Right renal cortex interstitium (tissue), 3 donors: ENCODE measurements at places on chromosomes 16 and 17. TPM values are rescaled to one million over a fixed set of nuclear protein-coding genes. Genes with fewer than 3 reads are reported as not detected.

RHBDF2 gene
- polyA plus RNA-seq = 5.6 TPM

DNA sequence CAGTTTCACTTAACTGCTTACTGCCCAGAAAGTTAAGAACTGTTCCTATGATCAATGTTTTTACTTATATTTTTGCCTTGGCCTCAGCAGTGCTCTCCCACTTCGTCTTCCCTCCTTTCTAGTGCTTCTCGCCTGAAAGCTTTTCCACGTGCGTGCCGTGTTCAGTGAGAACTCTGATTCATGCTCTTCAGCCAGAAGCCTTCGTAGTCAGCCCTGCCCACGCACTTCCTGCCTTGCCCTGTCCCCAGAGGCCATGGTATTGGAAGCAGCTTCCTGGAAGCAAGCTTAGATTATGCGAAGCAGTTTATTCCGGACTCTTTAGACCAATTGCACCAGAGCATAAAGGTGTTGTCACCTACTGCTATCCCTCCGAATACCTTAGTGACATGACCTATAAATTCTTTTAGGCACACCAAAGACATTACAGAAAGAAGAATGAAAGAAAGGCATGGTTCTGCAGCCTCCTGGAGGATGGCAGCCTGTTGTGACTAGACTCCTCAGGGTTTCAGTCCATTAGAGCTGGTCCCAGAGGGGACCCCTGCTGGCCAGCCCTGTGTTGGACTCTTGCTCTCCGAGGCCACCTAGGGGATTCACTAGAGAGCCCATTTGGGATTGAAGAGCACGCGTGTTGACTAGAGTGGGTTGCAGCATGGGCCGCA is 105.2 kb downstream of the RPTOR start:
- DNase-seq = no peak

PSMB3 gene
- 136 TPM for polyA plus RNA-seq

DNA sequence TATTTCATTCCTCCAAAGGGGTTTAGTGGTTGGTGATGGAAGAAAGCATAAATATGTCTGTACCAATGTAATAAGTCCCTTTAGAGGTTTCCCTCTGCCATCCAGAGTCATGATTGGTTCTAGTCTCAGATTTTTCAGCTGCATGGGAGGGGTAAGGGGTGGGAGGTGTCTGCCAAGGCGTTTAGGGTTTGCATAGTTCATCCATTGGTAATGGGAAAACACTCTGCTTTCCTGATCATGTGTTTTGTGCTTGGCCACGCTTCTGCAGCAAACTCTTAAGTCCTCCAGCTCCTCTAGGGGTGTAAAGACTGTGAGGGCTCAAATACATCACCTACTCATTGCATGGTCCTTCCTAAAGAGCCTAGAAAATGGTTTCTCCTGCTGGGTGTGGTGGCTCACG is 29.8 kb downstream of the LIG3 start:
- no peak for DNase-seq

BRIP1 gene
- 10.4 TPM for polyA plus RNA-seq

GRCh38 chr16:78896280-78896679 is 704.3 kb downstream of the MAF start:
- DNase-seq = no peak

- DNase-seq = no peak
These were observed 105.4 kb downstream of the ZNF423 start for GRCh38 chr16:49750341-49751000.

- no peak for DNase-seq
These were observed 2.2 kb upstream of the FZD2 start for GRCh38 chr17:44555099-44555498.

DNA sequence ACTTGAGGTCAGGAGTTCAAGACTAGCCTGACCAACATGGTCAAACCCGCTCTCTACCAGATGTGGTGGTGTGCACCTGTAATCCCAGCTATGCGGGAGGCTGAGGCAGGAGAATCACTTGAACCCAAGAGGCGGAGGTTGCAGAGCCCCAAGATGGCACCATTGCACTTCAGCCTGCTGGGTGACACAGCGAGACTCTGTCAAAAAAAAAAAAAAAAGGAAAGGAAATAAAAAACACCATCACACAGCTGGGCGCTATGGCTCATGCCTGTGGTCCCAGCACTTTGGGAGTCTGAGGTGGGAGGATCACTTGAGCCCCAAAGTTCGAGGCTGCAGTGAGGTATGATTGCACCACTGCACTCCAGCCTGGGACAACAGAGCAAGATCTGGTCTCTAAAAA is 13.3 kb upstream of the SBK1 start:
- DNase-seq = no peak

DNA sequence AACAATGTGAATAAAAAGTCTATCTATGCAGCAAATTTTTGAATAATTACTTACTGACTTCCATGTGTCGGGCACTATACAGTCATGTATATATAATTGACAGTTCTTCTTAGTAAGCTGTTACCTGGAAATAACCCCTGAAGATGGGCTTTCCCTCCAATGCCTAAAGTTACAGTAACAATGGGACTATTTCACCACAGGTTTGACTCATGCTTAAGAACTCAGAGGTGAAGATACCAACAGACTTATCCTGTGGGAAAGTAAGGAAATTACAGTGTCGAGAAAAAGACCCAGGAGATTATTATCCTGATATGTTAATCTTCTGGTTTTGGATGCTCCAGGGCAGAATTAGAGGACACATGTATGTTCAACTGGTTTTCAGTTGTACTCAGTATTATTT is 601.5 kb upstream of the SOX9 start:
- no peak for DNase-seq

GRCh38 chr17:40480501-40481003 is 20.9 kb downstream of the TNS4 start:
- no peak for DNase-seq

P2RX1 gene
- polyA plus RNA-seq = 0.71 TPM
